ENCODE measurements at places on chromosomes 6 and 20. TPM values are rescaled to one million over a fixed set of nuclear protein-coding genes. Genes with fewer than 3 reads are reported as not detected.

DNA sequence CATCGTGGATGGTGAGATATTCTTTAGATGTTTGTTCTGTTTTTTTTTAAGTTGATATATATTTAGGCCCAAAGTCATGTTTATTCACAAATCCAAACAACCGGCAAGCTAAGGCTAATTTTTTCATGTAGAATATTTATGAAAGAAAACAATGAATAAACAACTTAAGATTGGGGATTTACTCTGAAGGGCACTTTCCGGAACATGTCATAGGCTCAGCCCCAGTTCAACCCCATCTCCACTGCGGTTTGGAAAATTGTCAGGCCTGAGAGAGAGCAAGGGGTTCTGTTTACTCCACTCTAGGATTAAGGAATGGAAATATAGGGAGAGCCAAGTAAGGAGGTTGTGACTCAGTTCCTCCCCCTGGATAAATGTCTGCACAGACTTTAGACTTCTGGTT is 18.3 kb downstream of the RPS6KA2 start:
- DNase-seq = no peak

DNA sequence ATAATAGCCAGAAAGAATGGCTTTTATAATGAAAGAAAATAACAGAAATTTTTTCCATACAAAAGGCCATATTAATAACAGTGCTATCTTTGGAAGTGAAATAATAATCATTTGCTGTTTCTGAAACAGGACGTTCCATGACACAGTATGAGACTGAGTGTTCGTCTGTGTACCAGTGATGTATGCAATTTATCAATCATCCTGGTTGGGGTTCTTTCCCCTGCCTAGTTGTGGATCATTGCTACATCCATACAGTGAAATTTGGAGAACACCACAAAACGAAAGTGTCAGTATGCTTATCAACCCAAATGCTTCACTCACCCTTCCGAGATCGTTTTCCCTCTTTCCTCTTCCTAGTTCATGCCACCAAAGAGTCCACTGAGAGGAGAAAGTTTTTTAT is 151.4 kb upstream of the PRDM1 start:
- DNase-seq = no peak

GRCh38 chr6:12440981-12441380 is 150.8 kb downstream of the EDN1 start:
- DNase-seq = no peak

The FAM217A gene
- not detected for total RNA-seq

DNA sequence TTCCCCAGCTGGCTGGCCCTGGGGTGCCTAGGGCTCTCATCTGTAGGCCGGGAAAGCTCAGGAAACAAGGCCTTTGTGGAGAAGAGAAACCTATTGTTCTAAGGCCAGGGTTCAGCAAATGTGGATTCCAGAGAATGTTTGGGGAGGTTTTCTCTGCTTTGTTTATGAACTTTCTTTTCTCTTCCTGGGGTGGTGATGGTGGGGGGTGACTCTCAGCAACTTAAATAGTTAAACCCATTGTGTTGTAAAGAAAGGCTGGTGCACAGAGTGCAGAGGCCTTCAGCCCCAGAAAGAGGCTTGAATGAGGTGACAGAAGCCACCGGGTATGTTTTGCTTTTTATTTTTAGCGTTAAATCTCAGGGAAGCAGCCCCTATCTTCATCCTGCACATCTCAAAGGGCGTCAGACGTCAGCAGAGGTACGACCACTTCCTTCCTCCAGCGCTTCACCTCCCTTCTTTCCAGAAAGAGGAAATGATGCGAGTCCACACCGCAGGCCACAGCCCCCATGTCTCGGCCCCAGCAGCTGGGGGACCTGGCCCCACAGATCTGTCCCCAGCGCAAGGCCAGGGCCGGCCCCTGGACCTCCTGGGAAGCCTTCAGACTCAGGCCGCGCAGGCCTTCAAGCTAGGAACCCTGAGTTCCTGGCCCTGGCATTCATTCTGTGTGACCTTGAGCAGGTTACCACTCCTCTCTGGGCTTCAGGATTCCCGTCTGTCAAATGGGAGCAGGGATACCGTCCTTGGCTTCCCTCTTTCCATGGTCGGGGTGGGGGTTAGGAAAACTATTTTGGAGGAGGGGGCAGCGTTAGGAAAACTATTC is 605 bp upstream of the PPP1R16B start:
- DNase-seq = peak; percentile 92

GRCh38 chr6:141809901-141810300 is 322.8 kb upstream of the GJE1 start:
- DNase-seq = no peak

Data from activated CD8-positive, alpha-beta T cell treated with anti-CD3 and anti-CD28 coated beads for 36 hours (primary cell).